Thoracic aorta (tissue), 2 donors: ENCODE measurements at places on chromosomes 4 and X. TPM values are rescaled to one million over a fixed set of nuclear protein-coding genes. Genes with fewer than 3 reads are reported as not detected.

Gene CCDC110
- 6.2 TPM for total RNA-seq

Gene TMEM156
- not detected for total RNA-seq

Gene LDOC1
- total RNA-seq = 66.8 TPM

Gene F9
- total RNA-seq = not detected

Gene PABPC1L2A
- total RNA-seq = not detected

Gene IL3RA
- 7.3 TPM for total RNA-seq

Gene RNF128
- total RNA-seq = not detected

Gene IQCM
- total RNA-seq = not detected

Gene ARHGAP6
- 22.3 TPM for total RNA-seq
